ENCODE measurements at places on chromosomes 7 and 10.
A peak's percentile ranks its signal among the peaks of the same experiment; 100 is the strongest.

- no peak for DNase-seq
Observed at GRCh38 chr10:29356931-29357330, 68.1 kb downstream of the LYZL1 start.

GRCh38 chr10:43315535-43316207, 48.8 kb upstream of the RASGEF1A start:
- no peak for DNase-seq

GRCh38 chr7:4204513-4205165, 477.5 kb upstream of the FOXK1 start:
- DNase-seq = no peak

DNA sequence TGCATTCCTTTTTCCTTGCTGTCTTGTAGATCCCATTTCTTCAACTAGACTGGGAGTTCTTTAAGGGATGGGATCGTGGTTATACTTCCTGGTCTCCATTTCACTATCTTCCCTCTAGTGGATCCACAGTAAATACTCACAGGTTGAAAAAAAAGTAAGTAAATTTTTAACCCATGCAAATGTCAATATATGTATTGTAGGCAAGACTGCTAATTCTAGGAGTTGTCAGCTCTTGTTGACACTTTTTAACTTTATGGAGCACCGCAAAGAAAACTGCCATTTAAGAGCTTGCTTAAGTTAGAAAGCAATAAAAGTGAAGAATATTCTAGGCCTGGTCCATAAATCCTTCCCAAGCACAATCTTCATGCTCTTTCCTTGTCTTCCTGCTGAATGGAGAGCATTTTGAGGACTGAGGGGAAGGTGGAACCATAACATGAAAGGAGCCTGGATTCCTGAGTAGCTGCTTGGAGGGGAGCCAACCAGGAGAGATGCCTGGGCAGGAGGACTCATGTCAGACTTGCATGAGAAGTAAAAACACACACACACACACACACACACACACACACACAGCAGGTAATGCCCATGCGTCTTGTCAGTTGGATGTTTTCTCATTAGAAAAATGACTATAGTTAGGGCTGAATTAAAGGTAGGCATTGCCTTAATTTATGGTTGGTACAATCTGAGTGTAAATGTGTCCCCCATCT, 32.2 kb downstream of the VWA2 start:
- no peak for DNase-seq

DNA sequence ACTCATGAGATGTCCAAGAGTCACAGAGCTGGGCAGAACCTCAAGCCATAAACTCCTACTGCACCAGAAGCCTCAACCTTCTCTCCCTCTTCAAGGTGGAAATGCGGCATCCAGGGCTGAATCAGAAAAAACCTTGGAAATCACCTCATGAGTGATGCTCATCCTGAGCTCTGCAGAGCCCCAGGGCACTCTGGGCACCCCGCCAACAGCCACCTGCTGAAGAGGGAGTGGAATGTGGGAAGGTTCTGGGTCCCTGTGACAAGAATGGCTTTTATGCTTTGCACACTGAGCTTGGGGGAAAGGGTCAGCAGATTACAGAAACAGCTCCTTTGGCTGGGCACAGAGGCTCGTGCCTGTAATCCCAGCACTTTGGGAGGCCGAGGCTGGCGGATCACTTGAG, 18.8 kb downstream of the NUDT1 start:
- DNase-seq = no peak

- no peak for DNase-seq
Observed at GRCh38 chr10:122617476-122618270, 57.1 kb downstream of the DMBT1 start.

- DNase-seq = no peak
Observed at GRCh38 chr7:613442-614140, 93.9 kb upstream of the PDGFA start.

- DNase-seq = no peak
Observed at GRCh38 chr10:114905450-114905849, 32.5 kb upstream of the TRUB1 start.

DNA sequence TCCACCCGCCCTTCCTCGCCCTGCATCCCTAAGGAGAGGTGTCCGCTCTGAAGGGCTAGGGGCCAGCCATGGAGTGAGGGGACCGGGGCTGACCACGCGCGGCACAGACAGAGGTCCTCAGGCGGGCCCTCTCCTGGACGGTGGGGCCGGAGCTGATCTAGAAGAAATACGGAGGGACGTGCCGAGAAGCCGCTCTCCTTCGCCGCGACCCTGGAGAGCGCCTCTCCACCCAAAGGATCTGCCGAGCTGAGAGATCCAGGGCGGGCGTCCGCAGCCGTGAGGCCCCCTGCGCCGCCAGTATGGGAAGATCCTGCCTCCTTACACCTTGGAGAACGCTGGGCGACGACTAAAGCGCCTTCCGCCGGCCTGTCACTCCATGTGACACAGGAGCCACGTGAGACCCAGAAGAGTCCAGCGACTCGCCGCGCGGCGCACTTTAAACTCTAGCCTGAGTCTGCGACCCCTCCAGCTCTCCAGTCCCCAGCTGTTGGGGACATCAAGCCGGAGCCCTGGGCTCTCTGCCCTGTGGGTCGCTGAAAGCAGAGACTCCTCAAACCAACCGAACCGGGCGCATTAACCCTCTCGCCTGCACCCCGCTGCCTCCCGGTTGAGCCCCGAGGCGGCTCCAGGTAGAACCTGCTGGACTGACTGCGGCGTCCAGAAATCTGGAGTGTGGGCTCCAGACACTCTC, 1.5 kb upstream of the SFMBT2 start:
- peak; percentile 79 for DNase-seq

Measured in muscle of back (tissue), 13 donors.